T1000 (cell line): ENCODE measurements at places on chromosomes 13 and 19.
A peak's percentile ranks its signal among the peaks of the same experiment; 100 is the strongest.

GRCh38 chr19:55305491-55305890, 19.6 kb downstream of the TMEM150B start:
- DNase-seq = no peak

- no peak for DNase-seq
These were observed 3.0 kb downstream of the DPRX start for GRCh38 chr19:53634768-53635167.

DNA sequence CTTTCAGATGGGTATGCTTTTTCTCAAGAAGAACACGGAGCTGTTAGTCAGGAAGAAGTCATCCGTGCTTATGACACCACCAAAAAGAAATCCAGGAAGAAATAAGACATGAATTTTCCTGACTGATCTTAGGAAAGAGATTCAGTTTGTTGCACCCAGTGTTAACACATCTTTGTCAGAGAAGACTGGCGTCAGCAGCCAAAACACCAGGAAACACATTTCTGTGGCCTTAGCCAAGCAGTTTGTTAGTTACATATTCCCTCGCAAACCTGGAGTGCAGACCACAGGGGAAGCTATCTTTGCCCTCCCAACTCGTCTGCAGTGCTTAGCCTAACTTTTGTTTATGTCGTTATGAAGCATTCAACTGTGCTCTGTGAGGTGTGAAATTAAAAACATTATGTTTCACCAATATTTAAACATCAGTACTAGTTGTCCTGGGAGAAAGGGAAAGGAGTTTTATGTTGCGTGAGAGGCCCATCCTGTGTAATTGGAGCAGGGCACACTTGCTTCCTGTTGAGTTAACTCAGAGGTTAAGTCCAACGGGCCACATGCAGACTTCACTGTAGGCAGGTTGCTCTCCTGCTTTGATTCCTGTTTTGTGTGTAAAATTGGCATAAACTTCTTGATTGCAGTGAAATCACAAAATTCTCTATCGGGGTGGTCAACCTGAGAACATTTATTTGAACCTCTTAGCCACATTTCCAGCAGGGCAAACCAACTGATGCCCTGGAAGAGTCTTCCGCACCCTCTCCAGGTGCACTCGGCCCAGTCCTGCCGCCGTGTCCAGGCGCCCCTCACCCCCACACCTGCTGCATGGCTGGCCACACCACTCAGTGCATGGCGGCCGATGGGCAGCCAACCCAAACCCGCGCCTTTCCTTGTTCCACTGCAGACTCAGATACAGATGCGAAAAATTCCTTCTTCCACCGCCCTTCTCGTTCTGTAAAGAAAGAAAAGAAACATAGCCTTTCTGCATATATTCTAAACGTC, 31.6 kb downstream of the SHISA2 start:
- DNase-seq = no peak

GRCh38 chr19:40565910-40566495, 10.7 kb upstream of the SHKBP1 start:
- DNase-seq = no peak

DNA sequence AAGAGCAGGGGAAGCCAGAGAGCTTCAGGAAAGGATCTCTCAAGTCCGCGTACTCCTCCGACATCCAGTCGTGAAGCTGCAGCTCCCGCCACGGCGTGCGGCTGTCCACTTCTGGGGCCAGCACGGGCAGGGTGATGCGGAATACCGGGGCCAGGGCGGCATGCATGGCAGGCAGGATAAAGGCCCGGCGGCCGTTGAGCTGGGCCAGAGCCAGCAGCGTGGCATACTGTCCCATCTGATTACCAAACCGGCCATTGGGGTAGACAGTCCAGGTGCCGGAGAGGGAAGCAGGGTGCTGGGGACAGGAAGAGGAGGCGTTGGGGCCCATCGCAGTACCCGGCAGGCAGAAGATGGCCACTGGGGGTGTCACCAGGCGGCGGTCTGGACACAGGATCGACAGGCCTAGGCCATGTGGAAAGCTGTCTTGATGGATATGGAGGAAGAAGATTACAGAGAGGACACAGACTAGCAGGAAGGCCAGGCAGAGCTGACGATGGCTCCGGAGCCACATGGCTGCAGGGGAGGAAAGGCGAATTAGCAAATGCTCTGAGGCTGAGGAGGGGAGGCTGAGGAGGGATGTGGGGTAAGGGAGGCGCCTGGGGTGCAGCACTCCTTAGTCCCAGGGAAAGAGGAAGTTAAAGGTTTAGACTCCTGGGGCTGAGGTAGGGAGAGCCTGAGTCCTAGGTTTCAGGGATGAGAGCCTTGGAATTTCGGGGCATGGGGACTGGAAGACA, 1.5 kb downstream of the FUT1 start:
- no peak for DNase-seq

GRCh38 chr13:56400774-56401173, 739.9 kb upstream of the PRR20A start:
- no peak for DNase-seq

DNA sequence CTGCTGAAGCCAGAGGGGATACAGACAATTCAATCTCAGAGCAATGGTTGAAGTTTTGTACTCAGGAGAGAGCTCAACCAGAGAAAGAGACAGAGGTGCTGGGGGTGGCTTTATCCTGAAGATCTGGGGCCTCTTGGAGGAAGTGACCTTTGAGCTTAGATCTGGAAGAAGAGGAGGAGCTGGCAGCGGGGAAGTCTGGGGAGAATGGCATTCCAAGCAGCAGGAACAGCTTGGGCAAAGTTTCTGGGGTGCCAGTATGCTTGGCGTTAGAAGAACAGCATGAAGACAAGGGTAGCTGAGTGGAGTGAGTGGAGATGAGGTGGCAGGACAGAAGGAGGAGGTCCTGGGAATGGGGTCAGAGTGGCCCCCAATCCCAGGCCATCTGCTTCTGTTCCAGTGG, 11.3 kb downstream of the MAST3 start:
- DNase-seq = no peak

GRCh38 chr13:105442949-105443699, 1092.3 kb downstream of the EFNB2 start:
- DNase-seq = peak; percentile 15

GRCh38 chr19:10136936-10137335, 17.2 kb upstream of the EIF3G start:
- no peak for DNase-seq

DNA sequence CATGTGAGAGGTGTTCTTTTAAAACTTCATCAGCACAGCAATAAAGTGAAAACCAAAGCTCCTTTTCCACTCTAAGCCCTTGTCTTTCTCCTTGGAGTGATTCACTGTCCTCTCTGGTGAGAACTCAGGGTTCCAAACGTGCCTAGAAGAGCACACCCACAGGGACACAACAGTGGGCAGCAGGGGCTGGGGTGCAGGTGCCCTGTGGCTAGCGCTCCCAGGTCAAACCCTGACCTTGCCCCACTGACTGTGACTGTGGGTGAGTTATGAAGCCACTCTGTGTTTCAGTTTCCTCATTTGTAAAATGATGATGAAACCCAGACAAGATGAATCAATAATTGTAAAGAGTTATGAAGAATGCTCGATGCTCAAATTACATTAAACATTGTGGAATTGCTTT, 37.6 kb upstream of the IGFL1 start:
- no peak for DNase-seq

- DNase-seq = no peak
These were observed 5.7 kb downstream of the R3HDM4 start for GRCh38 chr19:907183-907853.

DNA sequence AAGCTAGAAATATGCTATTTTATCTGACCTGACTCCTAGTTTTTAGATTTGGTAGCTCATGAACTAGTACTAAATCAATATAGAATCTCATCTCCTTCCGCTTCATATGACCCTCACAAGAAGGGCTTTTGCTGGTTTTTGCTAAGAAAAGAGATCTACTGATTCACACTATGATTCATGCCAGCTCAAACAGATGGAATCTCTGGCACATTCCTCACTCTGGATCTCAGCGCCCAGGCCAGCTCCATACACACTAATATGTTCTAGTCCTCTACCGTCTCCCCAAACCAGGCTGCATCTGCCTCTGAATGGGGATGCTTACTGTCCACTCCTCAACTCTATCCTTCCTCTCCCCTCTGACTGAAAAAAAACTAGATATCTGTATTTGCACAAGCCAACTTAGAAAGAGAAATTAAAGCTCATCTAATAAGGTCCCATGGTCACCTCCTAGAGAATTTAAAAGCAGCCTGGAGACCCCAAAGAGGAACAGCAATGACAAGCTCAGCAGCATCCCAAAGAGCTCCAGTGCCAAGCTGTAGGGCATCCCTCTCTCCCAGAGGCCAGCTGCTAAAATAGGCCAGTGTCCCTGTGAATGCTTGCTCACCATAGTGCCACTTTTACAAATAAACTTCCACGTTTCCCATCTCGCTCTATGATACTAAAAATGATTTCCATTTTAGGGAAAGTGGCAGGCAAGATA, 74.9 kb downstream of the LHFPL6 start:
- peak; percentile 39 for DNase-seq

GRCh38 chr13:89740994-89741685, 1606.3 kb upstream of the MIR17HG start:
- DNase-seq = no peak

GRCh38 chr13:36030670-36031331, 100.4 kb downstream of the DCLK1 start:
- DNase-seq = no peak

- DNase-seq = no peak
These were observed 16.7 kb downstream of the FAM216B start for GRCh38 chr13:42798118-42798517.

DNA sequence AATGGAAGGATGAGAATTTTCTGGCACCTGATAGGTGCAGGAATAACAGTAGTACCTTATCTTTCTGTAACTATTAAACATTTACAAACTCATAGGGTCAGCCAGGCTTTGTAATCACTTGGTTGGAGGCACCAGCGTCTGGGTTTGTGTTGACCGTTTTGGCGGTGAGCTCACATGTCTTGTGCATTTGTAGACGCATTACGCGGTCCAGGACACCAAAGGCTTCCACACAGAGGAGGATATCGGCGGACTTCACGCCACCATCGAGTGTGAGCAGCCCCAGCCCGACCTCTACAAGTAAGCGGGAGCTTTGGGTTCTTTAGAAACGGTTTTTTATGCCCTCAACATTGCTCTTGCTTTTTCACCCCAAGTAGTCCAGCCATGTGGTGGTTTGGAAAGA, 129.3 kb downstream of the ATP11A start:
- no peak for DNase-seq

DNA sequence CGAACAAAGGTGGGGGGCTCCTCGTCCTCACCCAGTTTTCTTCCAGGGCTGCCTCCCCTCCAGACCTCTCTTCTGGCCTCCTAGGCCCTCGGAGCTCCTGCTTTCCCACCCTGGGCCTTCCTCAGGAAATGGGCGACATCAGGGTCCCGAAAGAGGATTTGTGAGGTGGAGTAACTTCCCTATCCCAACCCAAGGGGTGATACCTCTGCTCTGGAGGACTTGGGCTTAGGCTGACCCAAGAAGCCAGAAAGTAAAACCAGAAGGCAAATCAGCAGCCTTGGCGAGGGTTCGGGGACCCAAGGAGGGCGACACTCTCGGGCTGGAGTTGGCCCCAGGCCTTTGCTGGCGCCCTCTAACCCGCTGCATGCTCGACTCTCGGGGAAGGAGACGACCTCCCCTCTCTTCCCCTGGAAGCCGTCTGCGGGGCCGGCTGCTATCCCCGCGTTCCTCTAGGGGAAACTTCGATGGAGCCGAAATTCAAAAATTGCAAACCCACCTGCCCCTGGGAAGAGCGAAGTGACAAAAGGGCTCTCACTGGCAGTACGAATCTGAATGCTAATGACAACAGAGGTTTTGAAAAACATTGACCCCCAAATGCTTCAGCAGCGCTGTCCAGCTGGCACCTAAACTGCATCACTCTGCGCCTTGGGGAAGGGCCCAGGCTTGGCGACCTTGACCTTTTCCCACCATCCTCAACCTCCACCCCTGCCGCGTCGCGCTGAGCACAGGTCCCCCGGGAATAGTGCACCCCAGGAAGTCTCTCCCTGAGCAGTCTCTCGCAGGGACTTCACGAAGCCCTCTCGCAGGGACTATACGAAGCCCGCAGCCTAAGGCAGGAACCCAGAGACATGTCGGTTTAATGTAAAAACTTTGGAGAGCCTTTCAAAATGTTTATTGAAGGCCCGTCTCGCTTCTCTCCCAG, 2.4 kb downstream of the PDX1 start:
- DNase-seq = no peak

DNA sequence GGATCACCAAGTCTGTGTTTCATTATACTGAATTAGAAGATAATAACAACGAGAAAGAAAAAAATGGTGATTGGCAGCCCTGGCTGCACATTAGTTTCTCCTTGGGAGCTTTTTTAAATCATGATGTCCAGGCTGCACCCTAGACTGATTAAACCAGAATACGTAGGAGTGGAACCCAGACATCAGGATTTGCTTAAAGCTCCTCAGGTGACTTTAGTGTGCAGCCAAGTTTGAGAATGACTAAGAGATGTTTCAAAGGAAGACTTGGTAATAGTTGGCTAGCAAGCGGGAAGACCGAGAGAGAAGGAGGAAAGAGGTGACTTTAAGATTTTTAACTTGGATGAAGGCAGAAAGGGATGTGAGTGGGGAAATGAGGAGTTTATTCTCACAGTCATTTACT, 71.4 kb upstream of the SERP2 start:
- no peak for DNase-seq

GRCh38 chr13:45823583-45823982, 28.0 kb downstream of the SIAH3 start:
- DNase-seq = no peak

DNA sequence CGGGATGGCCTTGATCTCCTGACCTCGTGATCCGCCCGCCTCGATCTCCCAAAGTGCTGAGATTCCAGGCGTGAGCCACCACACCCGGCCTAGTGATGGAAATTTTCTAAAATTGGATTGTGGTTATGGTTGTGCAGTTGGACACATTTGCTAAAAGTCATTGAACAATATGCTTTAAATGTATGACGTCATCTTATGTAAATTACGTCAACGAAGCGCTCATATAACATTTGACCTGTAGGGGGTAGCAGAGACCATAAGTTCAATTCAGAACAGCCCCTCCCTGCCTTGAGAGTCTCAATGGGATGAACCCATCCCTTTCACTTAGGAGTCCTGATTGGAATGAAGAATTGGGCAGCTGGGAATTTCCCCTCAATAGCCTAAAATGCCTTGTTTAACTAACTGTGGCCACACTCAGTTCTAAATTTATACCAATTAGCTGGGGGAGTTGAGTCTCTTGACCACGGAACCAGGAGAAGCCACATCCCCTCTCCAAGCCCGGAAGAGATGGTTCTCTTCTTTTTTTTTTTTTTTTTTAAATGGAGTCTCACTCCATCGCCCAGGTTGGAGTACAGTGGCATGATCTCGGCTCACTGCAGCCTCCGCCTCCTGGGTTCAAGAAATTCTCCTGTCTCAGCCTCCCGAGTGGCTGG, 15.2 kb upstream of the TLE6 start:
- DNase-seq = no peak

- no peak for DNase-seq
These were observed 351.3 kb downstream of the DACH1 start for GRCh38 chr13:71515744-71516038.

DNA sequence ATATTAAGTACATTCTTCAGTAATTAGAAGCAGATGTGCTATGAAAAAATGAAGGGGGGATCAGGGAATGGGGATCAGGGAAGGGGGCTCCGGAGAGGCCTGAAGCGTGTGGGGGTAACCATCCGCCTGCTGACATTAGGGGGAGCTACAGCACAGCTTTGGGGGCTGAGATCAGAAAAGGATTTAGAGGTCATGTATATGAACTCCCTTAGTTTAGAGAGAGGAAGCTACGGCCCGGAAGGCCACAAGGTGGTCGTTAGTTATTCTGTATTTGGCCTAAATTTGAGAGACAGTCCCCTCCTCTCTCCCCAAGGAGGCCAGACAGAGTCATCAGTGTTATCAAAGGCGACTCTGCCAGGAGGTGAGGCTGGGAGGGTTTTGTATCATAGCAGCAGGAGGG, 99.0 kb downstream of the TM9SF2 start:
- DNase-seq = no peak
